Smooth muscle cell of the coronary artery (primary cell): ENCODE measurements at places on chromosomes 6 and 20. TPM values are rescaled to one million over a fixed set of nuclear protein-coding genes. Genes with fewer than 3 reads are reported as not detected.

The CRISP3 gene
- total RNA-seq: not detected in 2 replicates

The BPIFB2 gene
- total RNA-seq: not detected in 2 replicates

The ZKSCAN3 gene
- total RNA-seq: 4.6 and 5.2 TPM in 2 replicates

The EMILIN3 gene
- total RNA-seq: under 0.01 TPM in 1 of 2 replicates, not detected in the other

The SNAP91 gene
- total RNA-seq: under 0.01 TPM in 1 of 2 replicates, not detected in the other

The MACROD2 gene
- total RNA-seq: 0.38 and 4.0 TPM in 2 replicates

The SLC32A1 gene
- not detected in 2 replicates for total RNA-seq
